ENCODE measurements at places on chromosomes 11 and 22.

DNA sequence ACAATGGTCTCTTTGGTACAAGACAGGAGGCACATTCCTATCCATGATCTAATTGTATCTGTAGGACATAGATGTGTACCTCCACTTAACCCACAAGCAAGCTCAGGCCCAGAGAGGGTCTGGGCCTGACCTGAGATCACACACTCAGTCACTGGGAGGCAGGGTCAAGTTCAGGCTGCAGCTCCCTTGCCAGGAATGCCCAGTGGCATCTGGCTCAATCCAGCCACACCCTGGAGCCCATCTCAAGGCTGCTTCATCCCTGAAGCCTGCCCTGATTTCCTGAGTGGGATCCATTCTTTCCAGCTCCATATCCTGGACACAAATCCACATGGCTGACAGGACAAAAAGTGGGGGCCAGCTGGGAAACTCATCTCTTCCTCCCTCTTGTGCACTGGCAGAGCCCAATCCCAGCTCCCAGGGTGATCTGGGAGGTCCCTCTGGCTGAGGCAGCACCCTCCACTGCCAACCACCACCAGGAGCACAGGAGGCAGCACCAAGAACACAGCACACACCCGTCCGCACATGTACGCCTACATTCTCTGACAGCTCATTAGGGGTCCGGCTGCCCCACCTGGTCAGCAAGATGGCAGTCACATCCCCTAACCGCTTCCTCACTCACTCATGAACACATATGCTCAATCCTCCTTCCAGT, 39.2 kb upstream of the KLHL35 start:
- DNase-seq = no peak

DNA sequence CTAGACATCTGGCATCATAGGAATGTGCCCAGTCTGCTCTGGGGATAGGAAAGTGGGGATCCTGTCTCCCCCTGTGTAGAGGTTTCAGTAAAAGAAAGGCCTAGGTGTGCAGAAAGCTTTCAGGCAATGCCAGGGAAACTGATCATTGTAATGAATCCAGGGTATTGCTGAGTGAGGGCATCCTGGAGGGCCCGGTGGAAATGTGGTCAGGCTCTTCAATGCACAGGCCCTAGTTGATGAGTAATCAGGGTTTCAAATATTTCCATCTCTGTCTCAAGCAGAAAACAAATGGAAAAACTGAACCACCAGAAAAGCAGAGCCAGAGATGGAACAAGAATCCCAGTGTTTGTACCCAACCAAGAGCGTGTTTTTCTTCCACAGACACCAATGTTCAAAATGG, 2.0 kb downstream of the CD3E start:
- DNase-seq = no peak

- no peak for DNase-seq
Measured at GRCh38 chr11:110473706-110474105, 44.0 kb downstream of the FDX1 start.

DNA sequence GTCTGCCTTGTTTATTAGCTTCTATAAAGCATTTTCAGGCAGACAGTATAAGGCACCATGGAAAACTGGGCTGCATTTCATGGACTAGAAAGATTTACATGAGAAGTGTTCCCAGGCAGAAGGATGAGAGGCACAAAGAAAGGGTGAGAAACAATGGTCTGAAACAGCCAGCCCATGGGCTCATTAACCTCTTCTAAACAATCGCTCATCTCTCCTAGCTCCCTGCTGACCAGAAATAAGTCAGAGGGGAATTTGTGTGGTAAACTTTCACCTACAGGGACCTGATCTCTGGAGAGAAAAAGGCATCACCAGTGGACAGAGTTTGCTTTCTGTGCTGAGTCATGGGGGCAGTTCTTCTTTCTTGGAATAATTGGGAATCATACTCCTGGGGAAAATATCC, 51.8 kb upstream of the KIRREL3 start:
- DNase-seq = no peak

DNA sequence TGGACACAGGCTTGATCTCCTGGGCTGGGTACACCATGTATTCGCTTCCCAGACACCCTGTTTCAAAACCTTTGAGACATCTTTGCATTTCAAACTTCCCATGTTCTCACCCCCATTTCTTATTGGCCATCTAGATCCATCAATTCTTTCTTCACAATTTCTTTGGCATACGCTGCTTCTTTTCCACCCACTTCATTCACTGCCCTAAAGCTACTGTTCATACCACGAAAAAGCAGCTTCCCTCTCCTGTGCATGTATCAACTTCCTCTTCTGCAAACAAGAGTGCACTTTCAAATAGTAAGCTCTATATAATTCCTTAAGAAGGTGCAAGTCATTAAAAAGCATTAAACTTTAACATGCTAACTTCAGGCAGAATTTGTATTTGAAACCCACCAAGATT, 21.4 kb downstream of the UVRAG start:
- no peak for DNase-seq

All from PC-9 (cell line).